Activated naive CD4-positive, alpha-beta T cell treated with anti-CD3 and anti-CD28 coated beads, Interleukin-2, amount 10 ng/mL, durations not matched to agents 7 days and 5 days (primary cell): ENCODE measurements at places on chromosomes 16 and 17.
A peak's percentile ranks its signal among the peaks of the same experiment; 100 is the strongest.

GRCh38 chr16:67482233-67482924 lies 968 bp downstream of the AGRP start:
- H3K4me3 ChIP-seq, result peak overlapping the region; percentile 94
- DNase-seq, result no peak
- H3K36me3 ChIP-seq, result peaks cover 18% of the 10 kb centered on the region
- H3K4me1 ChIP-seq, result peaks cover 47% of the 10 kb centered on the region

DNA sequence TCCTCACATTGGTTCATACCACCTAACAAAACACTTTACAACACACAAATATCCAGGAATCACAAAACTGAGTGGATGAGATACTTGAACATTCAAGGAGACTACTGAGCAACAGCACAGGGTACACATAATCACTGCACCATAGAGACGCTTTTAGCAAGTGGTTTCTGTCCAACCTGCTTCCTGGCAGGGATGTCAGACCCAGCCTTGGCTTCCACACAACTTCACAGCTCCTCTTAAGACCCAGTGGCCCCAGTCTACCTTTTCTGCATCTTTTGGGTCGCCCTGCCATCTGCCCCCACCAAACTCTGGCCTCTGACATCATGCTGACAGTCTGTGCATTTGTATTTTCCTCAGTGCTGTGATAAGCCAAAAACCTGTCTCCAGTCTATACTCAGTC lies 5.9 kb upstream of the CORO6 start:
- peaks cover 32% of the 10 kb centered on the region for H3K4me1 ChIP-seq
- H3K27me3 ChIP-seq, result no peaks in the 10 kb centered on the region
- no peak overlapping the region for H3K27ac ChIP-seq
- H3K4me3 ChIP-seq, result no peak overlapping the region
- peaks cover 51% of the 10 kb centered on the region for H3K36me3 ChIP-seq

GRCh38 chr17:40864661-40865390 lies 2.2 kb downstream of the KRT12 start:
- H3K4me3 ChIP-seq, result no peak overlapping the region
- H3K36me3 ChIP-seq, result no peaks in the 10 kb centered on the region
- no peak overlapping the region for H3K27ac ChIP-seq
- DNase-seq, result no peak
- no peaks in the 10 kb centered on the region for H3K4me1 ChIP-seq
- H3K27me3 ChIP-seq, result peaks cover 27% of the 10 kb centered on the region

DNA sequence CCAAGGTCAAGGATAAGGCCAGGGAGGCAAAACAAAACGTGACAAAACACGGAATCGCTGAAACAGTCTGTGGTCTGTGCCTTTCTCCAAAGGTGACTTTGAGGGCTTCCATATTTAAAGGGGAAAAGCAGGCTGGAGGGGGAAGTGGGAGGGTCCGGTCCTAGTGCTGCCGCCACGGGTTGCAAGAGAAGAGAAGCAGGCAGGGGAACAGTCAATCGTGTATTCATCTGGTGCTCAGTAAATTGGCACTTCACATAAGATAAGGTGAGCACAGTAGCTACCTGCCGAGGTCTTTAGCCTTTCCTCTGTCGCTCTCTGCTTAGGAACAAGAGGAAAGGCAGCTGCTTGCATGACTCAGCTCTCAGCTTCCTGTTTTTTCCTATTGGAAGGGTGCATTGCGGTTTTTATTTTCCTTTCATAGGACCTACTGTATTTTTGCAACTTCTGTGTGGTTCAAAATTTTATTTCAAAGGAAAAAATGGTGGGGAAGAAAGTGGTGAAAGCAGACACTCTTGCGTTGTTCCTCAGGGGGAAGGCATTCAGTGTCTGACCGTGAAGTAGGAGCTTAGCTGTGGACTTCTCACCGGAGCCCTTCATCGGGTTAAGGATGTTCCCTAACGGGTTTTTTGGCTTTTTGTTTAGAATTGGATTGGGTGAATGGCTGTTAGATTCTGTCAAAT lies 7.1 kb upstream of the LGALS3BP start:
- peak overlapping the region; percentile 24 for H3K27ac ChIP-seq
- peaks cover 20% of the 10 kb centered on the region for H3K36me3 ChIP-seq
- H3K4me3 ChIP-seq, result peak overlapping the region; percentile 10
- no peak for DNase-seq
- peaks cover 3% of the 10 kb centered on the region for H3K27me3 ChIP-seq
- peaks cover 19% of the 10 kb centered on the region for H3K4me1 ChIP-seq

DNA sequence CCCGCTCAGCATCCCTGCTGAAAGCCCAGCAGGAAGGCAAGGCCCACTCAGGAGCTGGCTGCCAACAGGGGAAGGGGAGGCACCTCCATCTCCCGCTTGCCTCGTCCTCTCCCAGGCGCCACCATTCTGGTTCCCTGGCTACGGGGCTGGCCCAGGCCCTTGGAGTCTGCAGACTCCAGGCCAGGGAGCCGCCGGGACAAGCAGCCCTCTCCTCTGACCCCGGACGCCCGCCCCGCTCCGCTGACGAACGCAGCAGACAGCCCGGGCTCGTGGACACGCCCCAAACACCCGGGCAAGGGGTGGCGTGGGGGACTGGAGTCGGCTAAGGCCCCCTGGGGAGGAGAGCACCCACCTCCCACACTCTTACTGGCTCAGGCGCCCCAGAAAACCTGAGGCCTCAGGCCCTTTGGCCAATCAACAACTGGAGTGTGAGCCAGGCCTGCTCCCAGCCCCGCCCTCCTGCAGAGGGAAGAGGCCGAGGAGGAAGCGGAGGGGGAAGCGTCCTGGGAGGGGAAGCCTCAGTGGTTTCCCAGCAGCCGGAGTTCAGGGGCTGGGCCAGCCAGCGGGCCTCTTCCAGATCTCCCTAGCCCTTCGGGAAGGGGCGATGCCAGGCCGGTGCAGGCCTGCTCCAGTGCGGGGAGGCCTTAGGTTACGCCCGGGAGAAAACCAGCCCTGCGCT lies 4.2 kb downstream of the MNT start:
- H3K4me3 ChIP-seq, result peak overlapping the region; percentile 70
- peaks cover 60% of the 10 kb centered on the region for H3K4me1 ChIP-seq
- peaks cover 6% of the 10 kb centered on the region for H3K27me3 ChIP-seq
- H3K27ac ChIP-seq, result peak overlapping the region; percentile 88
- peaks cover 10% of the 10 kb centered on the region for H3K36me3 ChIP-seq

GRCh38 chr16:2592786-2593185 lies 55.0 kb downstream of the PDPK1 start:
- peaks cover 20% of the 10 kb centered on the region for H3K4me1 ChIP-seq
- no peaks in the 10 kb centered on the region for H3K27me3 ChIP-seq
- DNase-seq, result no peak
- H3K27ac ChIP-seq, result no peak overlapping the region
- peaks cover 28% of the 10 kb centered on the region for H3K36me3 ChIP-seq
- H3K4me3 ChIP-seq, result no peak overlapping the region

DNA sequence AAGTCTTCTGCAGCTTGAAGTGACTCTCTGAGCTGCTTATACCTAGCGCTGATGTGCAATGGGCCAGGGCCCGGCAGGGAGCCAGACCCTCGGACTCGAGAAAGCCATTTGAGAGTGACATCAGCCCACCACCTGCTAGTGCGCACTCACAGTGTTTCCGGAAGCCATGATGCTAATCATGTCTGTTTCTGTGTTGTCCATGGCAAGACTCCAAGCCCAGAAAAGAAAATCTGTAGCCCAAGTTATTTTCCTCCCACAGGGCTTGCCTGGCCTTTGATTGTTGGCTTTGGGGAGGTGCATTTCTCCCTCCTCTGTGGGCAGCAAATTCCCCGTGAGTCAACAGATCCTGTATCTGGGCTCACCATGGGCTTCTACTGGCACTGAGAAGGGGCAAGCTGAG lies 1.8 kb upstream of the CDRT4 start:
- H3K27ac ChIP-seq, result no peak overlapping the region
- H3K4me3 ChIP-seq, result no peak overlapping the region
- H3K27me3 ChIP-seq, result no peaks in the 10 kb centered on the region

DNA sequence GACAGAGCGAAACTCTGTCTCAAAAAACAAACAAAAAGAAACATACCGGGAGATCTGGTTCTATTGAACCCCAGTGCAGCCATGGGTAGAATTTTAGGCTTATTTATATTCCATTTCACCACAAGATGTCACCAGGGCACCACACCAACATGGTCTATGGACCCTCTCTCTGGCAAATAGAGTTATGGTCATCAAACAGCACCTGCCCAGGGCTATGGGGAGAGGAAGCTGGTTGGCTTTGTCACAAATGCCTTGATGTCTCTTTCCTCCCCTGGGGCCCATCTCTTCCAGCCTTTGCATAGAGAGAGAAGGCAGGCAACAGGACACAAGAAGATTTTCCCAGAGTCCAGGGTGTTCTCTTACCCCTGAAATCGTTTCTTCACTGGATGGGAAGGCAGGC lies 128.4 kb downstream of the WWOX start:
- no peaks in the 10 kb centered on the region for H3K36me3 ChIP-seq
- no peaks in the 10 kb centered on the region for H3K27me3 ChIP-seq

- H3K27ac ChIP-seq, result no peak overlapping the region
- H3K4me1 ChIP-seq, result no peaks in the 10 kb centered on the region
Measured at GRCh38 chr16:27819881-27820610, 243.5 kb downstream of the GSG1L start.

GRCh38 chr17:61862105-61862574 lies 1.2 kb downstream of the BRIP1 start:
- peak overlapping the region; percentile 87 for H3K4me3 ChIP-seq
- H3K27me3 ChIP-seq, result no peaks in the 10 kb centered on the region
- peaks cover 42% of the 10 kb centered on the region for H3K4me1 ChIP-seq
- H3K36me3 ChIP-seq, result peaks cover 16% of the 10 kb centered on the region
- H3K27ac ChIP-seq, result peak overlapping the region; percentile 94
- DNase-seq, result no peak

DNA sequence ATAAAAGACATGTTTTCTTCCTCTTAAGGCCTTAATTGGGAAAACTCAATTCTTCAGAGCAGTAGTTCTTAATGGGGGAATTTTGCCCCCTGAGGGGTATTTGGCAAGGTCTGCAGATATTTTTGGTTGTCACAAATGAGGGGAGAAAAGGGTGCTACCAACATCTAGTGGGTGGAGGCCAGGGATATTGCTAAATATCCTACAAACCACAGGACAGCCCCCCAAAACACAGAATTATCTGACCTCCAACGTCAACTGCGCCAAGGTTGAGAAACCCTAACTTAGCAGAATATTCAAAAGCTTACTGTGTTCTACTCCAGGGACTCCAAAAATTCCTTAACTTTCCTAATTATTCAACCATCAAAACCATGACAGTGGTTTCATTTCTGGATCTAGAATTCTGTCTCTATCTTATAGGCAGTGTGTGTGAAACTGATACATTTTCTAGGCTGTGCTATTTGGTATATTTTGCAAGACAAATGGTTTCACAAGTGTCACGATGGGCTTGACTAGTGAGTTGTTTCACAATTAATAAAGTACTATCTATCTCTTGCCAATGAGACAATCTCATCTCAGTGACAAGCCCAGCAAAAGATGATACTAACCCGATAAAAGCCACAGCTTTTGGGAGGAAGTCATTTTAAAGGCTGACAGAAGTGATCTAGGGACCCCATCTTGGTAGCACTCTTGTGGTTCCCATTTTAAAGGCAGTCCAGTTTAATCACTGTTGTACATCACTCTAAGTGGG lies 14.7 kb downstream of the TXNDC11 start:
- no peak overlapping the region for H3K27ac ChIP-seq
- no peaks in the 10 kb centered on the region for H3K27me3 ChIP-seq
- no peak for DNase-seq
- peaks cover 21% of the 10 kb centered on the region for H3K4me1 ChIP-seq

DNA sequence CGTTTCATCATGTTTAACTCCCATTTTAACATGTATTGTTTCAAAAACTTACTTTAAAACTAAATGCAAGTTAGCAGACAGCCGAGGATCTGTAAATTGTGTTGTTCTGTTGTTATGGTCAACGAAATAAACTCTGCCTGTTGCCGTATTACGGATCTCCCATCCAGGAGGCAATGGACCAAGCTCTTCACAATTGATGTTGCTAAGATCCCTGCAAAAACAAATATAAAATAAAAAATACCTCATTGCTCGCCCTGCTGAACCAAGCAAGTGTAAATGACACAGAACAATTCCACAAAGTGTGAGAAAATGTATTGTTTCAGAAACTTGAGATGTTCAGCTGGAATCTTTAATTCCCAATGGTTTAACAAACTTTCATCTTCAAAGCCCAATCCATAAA lies 65.0 kb downstream of the CEP95 start:
- no peak overlapping the region for H3K27ac ChIP-seq
- no peak overlapping the region for H3K4me3 ChIP-seq
- no peaks in the 10 kb centered on the region for H3K27me3 ChIP-seq
- H3K4me1 ChIP-seq, result peaks cover 11% of the 10 kb centered on the region
- no peak for DNase-seq

- peaks cover 23% of the 10 kb centered on the region for H3K4me1 ChIP-seq
- H3K4me3 ChIP-seq, result no peak overlapping the region
- H3K27me3 ChIP-seq, result peaks cover 48% of the 10 kb centered on the region
- DNase-seq, result no peak
- H3K36me3 ChIP-seq, result no peaks in the 10 kb centered on the region
- H3K27ac ChIP-seq, result no peak overlapping the region
Measured at GRCh38 chr17:21508211-21508610, 132.1 kb downstream of the KCNJ12 start.

DNA sequence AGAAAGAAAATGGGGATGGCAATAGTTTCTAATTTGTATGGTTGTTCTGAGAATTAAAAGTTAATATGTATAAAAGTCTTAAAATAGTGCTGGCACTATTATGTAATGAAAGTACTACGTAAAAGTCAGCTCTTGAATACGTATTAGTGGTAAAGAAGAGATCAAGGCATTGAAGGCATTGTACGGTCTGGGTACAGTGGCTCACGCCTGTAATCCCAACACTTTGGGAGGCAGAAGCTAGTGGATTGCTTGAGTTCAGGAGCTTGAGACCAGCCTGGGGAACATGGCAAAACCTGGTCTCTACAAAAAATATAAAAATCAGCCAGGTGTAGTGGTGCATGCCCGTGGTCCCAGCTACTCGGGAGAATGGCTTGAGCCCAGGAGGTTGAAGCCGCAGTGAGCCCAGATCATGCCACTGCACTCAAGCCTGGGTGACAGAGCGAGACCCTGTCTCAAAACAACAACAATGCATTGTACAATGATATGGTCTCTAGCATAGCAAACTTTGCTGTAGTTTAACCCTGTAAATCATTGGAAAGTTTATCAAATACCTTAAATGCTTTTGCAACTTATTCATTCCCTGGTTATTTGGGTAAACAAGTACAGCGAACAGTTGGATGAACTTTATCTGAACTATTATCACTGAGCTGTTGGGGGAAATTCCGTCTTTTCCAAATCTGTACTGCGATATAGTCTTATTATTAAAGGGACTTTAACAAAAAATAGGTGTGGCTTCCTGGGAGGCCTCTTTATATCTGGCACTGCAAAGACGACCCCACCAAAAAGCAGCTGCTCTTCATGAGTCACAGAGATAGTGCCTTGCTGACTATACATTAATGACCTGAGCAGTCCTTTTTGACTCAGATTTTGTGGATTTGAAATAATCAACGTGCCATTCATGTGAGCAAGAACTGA lies 73.6 kb downstream of the GPRC5B start:
- H3K4me3 ChIP-seq, result no peak overlapping the region
- peaks cover 2% of the 10 kb centered on the region for H3K27me3 ChIP-seq
- H3K27ac ChIP-seq, result no peak overlapping the region
- peaks cover 20% of the 10 kb centered on the region for H3K4me1 ChIP-seq
- H3K36me3 ChIP-seq, result peaks cover 3% of the 10 kb centered on the region
